ENCODE measurements at places on chromosomes 16 and 17.

GRCh38 chr16:1913327-1914083 is 4.7 kb downstream of the HS3ST6 start:
- no peak for DNase-seq

GRCh38 chr16:84482951-84483881 is 21.2 kb downstream of the MEAK7 start:
- DNase-seq = no peak

GRCh38 chr17:79923974-79924638 is 84.9 kb upstream of the CBX4 start:
- no peak for DNase-seq

- no peak for DNase-seq
These were observed 87.4 kb downstream of the RAP1GAP2 start for GRCh38 chr17:2883544-2884213.
